ENCODE measurements at places on chromosomes 4 and X.

DNA sequence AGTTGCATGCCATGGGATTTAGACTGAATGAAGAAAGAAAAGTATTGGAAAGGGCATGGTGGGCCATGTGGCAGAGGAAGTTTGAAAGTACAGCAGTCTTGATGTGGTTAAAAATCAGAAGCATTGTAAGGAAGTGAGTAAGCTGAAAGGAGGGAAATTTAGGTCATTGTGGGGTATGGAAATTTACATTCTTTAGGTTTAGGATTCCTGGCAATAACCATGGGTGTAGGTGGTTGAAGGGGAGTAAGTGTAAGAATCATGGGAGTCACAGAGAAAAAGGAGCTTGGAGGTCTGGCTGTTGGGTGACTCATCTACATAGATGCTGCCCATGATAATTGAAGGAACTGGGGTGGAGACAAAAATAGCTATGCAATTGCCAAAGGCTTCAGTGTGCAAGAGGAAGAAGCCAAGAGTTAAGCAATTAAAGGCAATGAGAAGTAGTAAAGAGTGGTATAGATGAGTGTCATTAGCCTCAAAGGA is 243.8 kb upstream of the LDB2 start:
- no peak for DNase-seq

DNA sequence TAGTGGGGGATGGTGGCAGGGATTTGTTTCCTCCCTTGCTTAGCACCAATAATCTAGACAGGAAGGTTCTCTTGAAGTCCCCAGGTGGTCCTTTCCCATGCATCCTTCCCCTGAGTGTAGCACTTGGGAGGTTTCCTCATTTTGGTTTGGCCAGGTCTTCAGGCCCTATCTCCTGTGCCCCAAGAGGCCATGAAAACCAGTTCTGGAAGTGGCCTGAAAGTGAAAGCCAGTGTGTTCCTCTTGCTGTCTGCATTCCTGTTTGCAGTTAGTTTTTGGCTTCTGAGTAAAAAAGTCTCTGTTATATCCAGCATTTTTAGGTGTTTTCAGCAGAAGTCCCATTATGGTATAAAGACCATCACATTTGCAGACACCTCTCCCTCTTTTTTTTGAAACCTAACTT is 59.5 kb downstream of the MTM1 start:
- DNase-seq, result no peak

DNA sequence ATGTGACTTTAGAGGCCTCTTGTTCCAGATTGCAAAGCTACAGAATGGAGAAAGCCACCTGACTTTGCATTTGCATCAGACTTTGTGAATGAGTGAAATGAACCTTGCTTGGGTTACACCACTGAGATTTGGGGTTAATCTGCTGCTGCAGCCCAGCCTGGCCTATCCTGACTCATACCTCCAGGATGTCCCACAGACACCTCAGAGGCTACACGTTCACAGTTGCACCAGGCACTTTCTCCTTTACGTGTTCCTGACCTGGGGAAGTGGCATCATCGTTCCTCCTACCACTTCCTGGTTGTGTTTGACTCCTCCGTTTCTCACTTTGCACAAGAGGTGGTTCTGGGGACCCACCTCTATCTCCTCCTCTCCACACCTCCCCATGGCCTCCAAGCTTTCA is 9.2 kb upstream of the SORCS2 start:
- peak; percentile 50 for DNase-seq

DNA sequence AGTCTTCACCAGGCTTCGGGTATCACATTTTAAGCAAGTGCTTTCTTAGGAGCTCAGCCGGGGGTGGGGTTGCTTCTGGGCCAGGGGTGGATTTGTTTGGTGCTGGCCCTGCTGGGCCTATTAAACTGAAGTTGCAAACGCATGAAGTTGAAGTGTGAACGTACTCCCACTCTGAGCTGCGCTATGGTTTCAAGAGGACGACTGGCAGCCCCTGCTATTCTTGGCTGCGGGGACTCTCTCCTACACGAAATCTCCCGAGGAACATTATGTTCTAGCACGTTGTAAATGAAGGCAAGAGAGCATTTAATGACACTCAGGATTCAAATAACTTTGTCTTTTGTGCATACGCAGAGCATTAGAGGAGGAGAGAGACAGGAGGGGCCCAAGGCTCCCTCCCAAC is 401.3 kb upstream of the BOD1L1 start:
- DNase-seq, result no peak

DNA sequence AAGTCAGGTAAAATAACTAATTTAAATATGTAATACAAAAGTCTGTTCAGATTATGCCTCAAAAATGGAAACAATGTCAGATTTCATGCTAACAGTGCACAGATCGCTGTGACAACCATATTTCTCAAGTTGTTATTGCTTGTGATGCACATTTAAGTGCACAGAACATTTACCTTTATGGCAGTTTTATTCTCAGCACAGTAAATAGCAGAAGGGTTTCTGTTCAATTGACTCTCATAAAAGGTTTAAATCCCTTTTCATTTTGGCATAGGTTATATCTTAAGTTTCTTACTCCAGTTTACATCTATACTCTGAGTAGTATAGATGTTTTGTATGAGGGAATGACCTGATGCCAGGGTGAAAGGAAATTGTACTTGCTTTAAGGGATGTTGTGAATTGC is 247.8 kb downstream of the FSTL5 start:
- no peak for DNase-seq

GRCh38 chr4:48954314-48954713 is 31.8 kb upstream of the CWH43 start:
- DNase-seq, result no peak

DNA sequence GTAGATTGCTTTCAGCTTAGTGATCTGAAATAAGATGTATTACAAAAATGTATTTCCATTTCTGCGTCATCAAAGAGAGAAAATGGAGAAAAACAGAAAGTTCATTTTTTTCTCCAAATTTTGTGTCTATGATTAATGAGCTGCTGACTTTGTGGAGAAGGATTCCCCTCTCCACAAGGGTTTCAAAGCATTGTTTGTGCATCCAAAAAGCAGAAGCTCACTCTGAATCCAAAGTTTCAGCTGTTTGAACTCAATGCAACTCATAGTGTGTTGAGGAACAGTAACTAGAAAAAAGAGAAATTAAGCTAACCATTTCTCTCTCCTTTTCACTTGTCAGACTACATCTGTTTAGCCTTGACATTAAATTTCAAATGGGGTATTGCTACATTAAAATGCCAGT is 62.9 kb upstream of the SLC7A11 start:
- no peak for DNase-seq

GRCh38 chrX:112947981-112948615 is 107.5 kb upstream of the AMOT start:
- DNase-seq, result no peak

DNA sequence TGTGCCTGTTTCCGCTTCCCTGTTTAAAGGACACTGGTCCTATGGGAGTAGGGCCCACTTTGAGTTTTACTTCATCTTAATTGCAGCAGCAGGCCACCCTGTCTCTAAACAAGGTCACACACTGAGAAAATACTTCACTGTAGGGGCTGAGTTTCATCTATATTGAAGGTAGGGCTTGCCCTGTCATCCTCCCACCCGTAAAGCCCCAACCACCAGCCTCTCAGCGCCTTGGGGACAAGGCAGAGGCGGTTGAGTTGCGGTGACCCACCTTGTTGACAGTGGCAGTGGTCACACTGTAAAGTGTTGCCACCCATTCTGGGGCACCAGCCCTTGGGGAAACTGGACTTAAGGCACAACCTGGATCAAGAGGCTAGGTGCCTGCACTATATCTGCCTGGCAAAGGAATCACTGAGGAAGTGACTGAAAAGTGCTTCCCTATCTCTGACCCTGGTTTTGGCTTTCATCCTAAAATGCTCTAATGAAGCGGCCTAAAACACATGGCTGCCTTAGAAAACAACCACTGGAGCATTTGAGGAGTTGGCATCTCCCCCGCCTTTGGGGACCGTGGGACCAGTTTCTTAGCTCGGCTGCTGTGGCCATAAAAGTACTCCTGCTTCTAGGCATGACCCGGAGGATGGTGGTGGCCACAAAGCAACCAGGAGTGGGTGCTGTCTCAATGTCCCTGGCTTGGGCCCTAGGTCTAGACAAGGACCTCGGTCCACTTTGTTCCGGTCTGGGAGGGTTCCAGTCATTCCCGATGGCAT is 7.8 kb upstream of the WDR1 start:
- no peak for DNase-seq

- DNase-seq, result no peak
Observed at GRCh38 chr4:1399508-1400190, 6.6 kb downstream of the NKX1-1 start.

- DNase-seq, result no peak
Observed at GRCh38 chrX:19956923-19957322, 33.9 kb downstream of the BCLAF3 start.

GRCh38 chrX:3379111-3379510 is 32.7 kb upstream of the MXRA5 start:
- no peak for DNase-seq

- DNase-seq, result no peak
Observed at GRCh38 chr4:37938208-37938607, 22.0 kb upstream of the PTTG2 start.

- DNase-seq, result no peak
Observed at GRCh38 chr4:24279469-24279868, 304.9 kb downstream of the DHX15 start.

- no peak for DNase-seq
Observed at GRCh38 chrX:21989384-21989783, 42.7 kb upstream of the PHEX start.

DNA sequence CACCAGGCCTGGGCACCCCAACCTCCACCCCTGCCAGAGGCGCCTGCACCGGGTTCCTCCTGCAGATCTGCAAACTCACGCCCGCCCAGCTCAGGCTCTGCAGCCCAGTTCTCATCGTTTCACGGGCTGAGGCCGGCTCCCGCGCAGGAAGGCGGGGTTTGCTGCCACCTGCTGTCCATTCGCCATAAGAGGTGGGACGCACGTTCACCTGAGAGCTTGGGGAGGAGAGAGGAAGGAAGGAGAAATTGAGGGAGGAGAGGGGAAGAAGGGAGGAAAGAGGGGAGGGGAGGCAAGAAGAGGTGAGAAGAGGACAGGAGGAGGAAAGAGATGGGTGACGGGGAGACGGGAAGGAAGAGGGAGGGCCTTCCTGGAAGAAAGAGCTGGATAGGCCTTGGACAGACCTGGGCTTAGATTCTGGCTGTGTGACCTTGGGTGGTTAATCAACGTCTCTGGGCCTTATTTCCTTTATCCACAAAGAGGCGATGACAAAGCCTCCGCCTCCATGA is 114.5 kb downstream of the ADRA2C start:
- peak; percentile 70 for DNase-seq

DNA sequence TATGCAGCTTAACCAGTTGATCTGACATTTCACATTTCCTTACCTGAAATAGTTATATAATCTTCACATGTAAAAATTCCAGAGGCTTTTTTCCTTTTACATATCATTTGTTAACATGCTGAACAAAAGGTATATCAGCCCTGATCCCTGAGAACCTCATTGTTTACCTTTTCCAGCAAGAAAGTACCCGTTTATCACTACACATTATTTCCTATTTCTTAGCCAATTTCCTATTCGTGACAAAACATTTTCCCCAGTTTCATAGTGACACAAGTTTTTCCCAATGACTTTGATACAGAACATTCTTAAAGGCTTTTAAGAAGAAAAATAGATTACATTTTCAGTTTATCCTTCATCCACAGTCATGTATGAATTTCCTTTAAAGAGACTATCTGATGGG is 86.6 kb upstream of the DKK2 start:
- no peak for DNase-seq

GRCh38 chrX:80489166-80489565 is 68.9 kb downstream of the TENT5D start:
- DNase-seq, result no peak

DNA sequence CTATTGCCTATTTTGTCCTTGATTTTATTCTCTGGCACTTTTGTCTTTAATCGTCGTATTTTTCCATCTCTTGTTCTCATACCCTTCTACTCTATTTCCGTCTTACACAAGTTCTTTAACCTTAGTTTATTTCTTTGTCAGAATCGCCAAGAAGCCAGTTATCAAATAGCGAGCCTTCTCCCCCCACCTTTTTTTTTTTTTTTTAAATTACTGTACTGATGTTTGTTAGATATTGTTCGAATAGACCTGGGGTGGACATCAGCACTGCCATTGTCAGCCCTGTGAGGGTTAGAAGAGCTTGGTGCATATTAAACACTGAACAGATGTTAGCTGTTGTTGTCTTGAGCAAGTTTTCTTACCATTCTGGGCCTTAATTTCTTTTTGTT is 1.2 kb downstream of the SPCS3 start:
- DNase-seq, result no peak

DNA sequence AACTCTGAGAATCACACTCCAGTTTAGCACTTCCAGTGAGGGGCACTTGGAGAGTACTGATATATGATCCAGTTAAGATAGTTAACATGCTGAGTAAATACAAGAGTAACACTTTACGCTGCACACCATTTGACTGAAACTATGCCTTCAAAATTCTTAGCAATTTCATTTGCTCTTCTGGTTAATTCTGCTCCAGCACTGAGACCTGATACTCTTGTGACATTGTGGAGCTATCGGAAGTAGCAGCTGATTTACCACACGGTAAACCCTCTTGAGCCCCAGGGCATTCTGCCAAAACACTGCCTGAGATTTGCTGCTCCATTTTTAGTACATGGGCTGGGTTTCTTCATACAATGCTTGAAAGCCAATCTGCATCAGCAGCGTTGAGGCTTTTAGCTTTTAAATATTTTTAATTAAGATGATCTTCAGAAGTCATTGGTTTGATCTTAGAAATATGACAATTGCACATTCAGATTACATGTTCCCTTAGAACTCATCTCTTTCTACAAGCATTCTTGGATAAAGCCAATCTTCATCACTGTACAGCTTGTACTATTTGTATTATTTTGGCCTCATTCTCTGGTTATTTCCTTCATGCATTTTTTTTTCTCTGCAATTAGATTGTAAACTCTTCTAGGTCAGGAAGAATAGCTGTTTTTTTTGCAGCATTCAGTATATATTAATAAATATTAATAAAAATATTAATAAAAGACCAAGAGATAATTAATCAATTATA is 67.8 kb upstream of the ETNPPL start:
- DNase-seq, result no peak

- DNase-seq, result no peak
Observed at GRCh38 chr4:84878090-84878489, 88.4 kb downstream of the WDFY3 start.

GRCh38 chr4:27016551-27016950 is 155.9 kb downstream of the STIM2 start:
- no peak for DNase-seq

DNA sequence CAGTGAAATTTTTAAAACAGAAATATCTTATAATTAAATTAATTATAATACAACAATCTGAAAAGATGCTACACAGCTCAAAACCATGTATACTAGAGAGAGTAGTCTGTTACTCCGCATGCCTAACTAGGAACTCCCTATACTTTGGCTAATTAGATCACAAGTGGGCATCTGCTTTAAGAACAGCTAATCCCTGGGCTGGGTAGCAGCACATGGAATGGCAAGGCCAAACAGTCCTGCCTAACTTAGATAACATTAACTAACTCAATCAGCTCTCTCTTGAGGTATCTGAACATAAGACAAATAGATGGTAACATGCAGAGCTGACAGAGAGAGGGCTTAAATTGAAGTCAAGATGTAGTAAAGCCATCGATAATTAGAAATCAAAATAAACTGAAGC is 9.9 kb downstream of the CHIC2 start:
- no peak for DNase-seq

GRCh38 chr4:148054275-148054674 is 322.4 kb downstream of the ARHGAP10 start:
- no peak for DNase-seq

- no peak for DNase-seq
Observed at GRCh38 chrX:7334253-7334935, 186.4 kb upstream of the PUDP start.
